GDM1 (cell line): ENCODE measurements at places on chromosomes 7 and 10.

DNA sequence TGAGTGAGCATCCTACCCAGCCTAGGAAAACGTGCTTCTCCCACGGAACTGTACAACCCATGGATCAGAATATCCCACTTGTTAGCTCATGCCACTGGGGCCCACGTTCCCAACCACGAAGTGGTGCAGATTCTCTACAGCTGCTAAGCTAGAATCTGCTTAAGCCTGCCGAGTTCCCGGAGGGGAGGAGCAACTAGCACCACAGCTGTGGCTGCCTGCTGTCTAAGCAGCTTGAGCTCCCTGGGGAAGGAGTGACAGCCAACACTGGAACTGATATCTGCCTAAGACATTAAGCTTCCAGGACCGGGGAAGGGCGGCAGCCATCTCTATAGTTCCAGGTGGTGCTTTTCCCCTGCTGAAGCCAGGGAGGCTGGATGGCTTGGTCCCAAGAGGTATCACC lies 334.7 kb upstream of the CHRM2 start:
- DNase-seq = no peak

DNA sequence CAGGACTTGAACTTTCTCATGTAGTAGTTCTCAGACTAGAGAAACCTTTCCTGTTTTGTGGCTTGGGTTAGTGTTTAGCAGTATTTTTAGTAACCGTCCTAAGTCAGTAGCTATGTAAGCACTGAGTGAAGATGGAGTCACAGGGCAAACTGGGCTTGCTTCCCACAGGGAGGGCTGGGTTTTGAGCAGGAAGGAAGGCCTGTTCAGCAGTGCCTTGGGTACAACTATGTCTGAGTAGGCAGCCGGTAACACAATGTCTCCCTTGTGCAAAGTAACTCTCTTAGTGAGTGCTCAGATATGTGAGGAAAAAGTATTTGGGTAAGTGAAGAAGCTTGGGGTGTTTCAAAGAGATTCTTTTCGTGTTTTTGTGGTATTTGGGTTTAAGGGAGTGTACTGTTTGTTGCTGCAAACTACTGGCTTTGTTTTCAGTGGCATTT lies 96.4 kb downstream of the CCSER2 start:
- peak; percentile 76 for DNase-seq

DNA sequence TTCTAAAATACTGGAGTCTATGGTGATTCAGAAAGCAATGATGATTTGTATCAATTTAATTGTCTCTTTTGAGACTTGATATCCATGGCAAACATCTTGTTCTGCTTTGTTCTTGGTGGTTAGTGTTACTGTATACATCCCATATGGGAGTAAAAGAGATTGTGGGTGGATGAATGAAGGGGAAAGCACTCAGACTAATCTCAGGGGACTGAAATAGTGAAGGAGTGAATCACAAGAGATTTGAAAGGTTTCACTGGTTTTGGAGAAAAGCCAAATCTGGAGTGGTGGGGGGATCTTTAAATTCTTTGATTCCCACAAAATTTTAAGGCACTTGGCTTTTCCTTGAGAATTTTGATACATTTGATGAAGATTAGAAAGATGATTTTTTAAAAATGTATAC lies 369.4 kb downstream of the INHBA start:
- no peak for DNase-seq

DNA sequence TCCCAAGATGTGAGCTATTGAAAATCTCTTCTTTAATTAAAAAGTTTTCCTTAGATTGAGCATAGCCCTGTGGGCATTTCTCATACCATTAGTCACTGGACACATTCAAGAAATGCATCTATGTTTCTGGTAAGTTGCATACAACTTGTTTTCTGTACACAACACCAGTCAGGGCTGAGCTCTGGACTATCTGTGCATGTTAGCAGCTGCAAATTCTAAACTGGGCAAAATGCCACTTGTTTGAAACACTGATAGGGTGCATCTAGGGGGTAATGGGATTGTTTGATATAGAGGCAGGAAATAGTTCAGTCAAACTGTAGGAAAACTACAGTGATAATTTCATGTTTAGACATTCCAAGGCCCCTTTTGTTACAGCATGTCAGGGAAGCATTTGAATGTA lies 145.6 kb upstream of the NPY start:
- DNase-seq = no peak

DNA sequence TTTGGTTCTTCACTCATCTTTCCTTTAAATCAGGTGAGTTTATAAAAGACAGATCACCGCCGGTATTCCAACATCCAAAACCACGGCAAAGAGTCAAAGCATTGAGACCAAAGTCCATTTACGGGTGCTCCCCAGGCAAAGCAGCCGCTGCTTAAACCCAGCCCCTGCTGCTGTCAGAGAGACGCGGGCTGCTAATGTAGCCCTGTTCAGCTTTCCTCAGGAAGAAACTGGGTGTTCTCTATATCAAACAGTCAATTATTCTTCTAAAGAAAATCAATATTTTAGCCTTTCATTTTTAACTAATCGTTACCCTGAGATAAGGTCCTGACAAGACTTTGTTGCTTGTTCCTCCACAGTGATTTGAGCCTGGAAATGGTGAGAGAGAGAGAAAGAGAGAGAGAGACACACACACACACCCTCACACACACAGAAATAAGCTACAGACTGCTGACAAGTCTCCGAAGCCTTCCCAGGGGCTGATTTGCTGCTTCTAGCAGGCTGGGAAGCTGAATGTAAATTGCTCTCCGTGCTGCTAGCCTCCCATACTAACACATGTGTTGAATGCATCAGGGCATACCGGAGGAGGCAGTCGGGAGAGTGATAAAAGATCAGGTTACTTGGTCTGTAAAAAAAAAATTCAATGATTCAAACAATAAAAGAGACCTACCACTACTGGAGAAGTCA lies 183.0 kb upstream of the ANK3 start:
- DNase-seq = no peak

GRCh38 chr7:81908220-81908619 lies 138.4 kb upstream of the HGF start:
- no peak for DNase-seq

DNA sequence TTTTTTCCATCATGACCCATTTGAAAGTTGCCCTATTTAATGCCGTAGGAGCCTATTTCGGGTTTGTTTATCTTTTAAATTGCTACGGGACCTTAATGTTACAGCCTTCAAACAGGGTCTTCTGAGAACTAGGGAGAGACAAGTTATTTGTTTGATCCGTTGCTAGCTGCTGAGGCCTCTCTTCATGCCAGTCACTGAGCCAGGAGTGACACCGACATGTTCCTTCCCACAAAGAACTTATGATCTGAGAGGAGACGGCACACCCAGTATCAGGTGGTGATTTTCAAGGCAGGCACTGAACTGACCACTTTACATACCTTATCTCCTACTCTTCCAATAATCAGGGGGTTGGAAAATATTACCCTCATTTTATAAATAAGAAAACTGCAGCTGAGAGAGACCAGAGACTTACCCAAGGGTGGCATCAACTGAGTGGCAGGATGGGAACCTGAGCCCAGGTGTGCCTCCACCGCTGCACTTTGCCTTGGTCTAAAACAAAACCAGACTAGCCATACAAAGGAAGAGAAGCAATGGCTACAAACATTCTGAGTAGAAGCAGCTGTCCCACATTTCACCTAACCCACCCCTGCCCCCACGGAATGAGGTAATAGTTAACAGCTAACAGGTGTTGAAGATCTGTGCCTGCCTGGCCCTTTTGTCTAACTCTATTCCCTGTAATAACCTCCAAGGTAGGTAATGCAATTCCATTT lies 40.5 kb downstream of the PPP1R3C start:
- DNase-seq = no peak

- no peak for DNase-seq
Measured at GRCh38 chr7:66303454-66304155, 98.5 kb downstream of the TPST1 start.

DNA sequence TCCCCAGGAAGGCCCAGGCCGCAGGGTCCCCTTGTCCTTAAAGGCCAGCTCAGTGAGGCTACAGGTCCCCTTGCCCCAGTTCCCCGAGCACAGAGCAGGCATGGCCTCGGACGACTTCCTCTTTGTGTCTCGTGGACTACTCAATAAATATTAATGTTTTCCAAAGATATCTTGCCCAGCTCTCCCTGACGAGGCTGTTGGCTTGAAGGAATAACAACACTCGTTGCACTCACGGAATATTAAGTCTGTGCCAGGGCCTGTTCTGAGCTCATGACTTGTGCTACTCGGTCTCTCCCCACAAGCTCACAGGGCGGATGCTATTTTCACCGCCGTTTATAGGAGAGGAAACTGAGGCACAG lies 68.2 kb downstream of the CUX1 start:
- DNase-seq = no peak

GRCh38 chr7:43553999-43554398 lies 28.9 kb upstream of the STK17A start:
- DNase-seq = peak; percentile 10

DNA sequence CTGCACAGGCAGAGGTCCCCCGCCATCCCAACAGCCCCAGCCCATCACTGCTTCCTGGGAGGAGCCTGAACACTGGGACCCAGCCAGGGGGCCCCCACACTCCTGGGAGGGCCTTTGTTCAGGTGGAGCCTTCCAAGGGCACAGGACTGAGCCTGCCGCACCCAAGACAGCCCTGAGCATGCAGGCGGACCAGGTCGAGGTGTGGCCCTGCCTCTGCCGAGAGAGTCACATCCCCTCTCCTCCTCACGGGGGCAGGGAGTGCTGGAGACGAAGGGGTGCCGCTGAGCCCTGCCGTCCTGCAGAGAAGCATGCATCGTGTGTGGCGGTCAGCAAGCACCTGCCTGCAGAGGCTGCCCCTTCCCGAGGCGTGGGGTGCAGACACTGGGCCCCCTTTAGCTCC lies 7.3 kb upstream of the MAFK start:
- no peak for DNase-seq

GRCh38 chr10:20354166-20354565 lies 537.9 kb downstream of the PLXDC2 start:
- DNase-seq = no peak

DNA sequence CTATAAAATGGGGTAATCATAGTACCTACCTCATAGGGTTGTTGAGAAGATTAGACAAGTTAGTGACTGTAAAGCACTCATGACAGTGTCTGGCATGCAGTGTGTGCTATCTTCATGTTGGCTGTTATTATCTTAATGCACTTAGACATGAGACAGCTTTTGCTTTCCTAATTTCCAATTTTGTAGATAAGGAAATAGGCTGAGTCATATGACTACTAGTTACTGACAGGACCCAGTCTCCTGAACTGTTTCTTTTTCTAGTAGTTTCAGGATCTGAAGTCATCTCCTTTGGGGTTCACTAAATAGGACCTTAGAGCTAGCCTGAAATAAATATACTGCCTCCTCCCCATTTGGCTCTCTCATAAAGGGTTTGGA lies 74.2 kb downstream of the SNX10 start:
- DNase-seq = no peak

DNA sequence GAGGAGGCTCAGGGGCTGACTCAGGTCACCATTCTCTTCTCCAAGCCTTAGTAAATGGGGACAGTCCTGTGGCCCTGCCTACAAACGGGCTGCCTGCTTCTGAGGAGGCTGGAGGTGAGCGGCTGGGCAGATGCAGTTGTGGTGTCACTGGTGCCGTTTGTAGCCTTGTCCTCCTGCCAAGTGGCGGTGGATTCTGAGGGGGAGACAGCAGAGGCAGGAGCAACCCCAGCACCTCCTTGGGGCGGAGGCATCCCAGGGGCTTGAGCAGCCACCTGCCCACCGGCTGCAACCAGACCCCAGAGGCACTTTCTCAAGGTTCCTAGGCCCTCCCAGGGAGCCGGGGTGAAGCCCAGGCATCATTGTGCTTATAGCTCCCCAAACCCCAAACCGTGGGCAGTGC lies 112.5 kb downstream of the ZMIZ1 start:
- no peak for DNase-seq

DNA sequence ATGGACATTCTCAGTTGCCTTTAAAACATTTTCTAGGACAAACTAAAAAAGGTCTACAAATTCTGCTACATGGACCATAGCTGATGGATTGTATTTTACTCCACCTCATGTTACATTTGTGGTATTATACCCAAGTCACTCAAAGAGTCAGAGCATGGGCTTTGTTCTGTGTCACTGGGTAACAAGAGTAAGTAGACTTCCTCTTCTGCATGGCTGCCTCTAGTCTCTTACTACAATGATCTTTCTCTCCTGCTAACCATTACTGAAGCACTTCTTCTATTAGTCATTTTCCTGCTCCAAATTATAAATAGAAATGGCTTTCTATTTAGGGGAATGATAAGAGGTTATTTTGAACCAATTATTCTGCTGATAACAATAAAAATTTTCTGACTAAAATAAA lies 727.4 kb upstream of the NRP1 start:
- DNase-seq = no peak

DNA sequence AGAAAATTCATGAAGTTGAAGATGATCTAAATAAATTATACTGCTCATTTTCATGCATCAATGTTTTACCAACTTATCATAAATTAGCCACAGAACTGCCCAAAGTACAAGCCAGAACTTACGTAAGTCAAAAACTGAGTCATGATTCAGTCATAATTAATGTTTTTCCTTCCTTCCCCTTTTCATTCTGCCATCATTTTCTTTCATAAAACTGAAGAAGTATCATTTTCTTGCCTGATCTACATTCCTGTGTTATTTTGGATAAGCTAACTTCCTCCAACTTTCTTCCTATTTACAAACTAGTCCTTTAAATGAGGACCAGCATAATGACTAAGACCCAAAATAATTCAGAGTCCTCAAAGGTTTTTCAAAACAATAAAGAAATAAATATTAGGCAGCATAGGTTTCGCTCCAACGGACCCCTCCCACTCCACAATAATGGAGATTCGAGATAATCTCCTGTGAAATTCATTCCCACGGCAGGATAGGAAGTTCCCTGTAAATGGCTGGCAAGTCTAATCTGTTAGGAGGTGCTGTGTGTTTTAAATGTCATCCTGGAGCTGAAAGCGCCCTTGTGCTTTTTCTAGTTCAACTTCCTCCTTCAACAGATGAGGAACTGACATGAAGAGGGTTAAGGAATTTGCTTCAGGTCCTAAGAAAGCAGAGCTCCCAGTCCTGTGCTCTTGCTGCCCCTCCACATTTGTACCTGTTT lies 218.9 kb downstream of the DOCK4 start:
- DNase-seq = peak; percentile 20

GRCh38 chr10:93859049-93859655 lies 34.6 kb upstream of the SLC35G1 start:
- no peak for DNase-seq

GRCh38 chr10:88800152-88801125 lies 2.1 kb upstream of the LIPM start:
- no peak for DNase-seq

GRCh38 chr10:121633056-121633455 lies 34.8 kb upstream of the FGFR2 start:
- no peak for DNase-seq

- no peak for DNase-seq
Measured at GRCh38 chr10:73818402-73818801, 7.0 kb upstream of the NDST2 start.

DNA sequence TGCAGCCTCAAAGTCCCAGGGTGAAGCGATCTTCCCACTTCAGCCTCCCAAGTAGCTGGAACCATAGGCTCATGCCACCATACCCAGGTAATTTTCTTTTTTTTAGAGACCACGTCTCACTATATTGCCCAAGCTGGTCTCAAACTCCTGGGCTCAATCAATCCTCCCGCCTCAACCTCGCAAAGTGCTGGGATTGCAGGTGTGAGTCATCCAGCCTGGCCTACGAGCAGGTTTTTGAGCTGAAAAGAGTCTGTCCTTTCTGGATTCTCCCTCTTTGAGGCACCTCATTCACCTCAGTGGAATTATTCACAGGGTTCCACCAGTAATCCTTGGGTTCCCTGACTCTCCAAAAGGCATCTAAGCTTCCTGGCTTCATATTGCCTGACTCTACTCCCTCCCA lies 7.6 kb upstream of the LEP start:
- DNase-seq = no peak
